Transverse colon (tissue), 4 donors: ENCODE measurements at places on chromosomes 3 and 15. TPM values are rescaled to one million over a fixed set of nuclear protein-coding genes. Genes with fewer than 3 reads are reported as not detected.

Gene LARP6
- 0.75 TPM for total RNA-seq

Gene MYL3
- 0.82 TPM for total RNA-seq

Gene CYP11A1
- not detected for total RNA-seq

Gene CHST13
- total RNA-seq, result 2.0 TPM

Gene TMEM212
- not detected for total RNA-seq

Gene GPR156
- 0.27 TPM for total RNA-seq

Gene TIMP4
- 2.4 TPM for total RNA-seq

Gene CLDN18
- total RNA-seq, result not detected

Gene CD276
- total RNA-seq, result 28.9 TPM

Gene HACL1
- total RNA-seq, result 17.9 TPM

Gene GP9
- not detected for total RNA-seq

Gene ZBTB47
- total RNA-seq, result 25.7 TPM

Gene IQCH
- 2.2 TPM for total RNA-seq

Gene SUCNR1
- total RNA-seq, result not detected

Gene KLF15
- 4.0 TPM for total RNA-seq

Gene BCHE
- total RNA-seq, result 13.7 TPM

Gene CLDN1
- not detected for total RNA-seq

Gene TTLL13
- total RNA-seq, result not detected

Gene DPPA4
- not detected for total RNA-seq

Gene GOLGA8T
- not detected for total RNA-seq

Gene SLC35G2
- total RNA-seq, result 2.1 TPM

Gene CHRFAM7A
- not detected for total RNA-seq

Gene CHRD
- total RNA-seq, result 7.0 TPM

Gene RASL12
- 16.1 TPM for total RNA-seq

Gene MAP2K5
- 20.2 TPM for total RNA-seq

Gene WDR72
- total RNA-seq, result 0.16 TPM

Gene RTP3
- total RNA-seq, result not detected

Gene PTX3
- total RNA-seq, result 26.2 TPM

Gene STOML1
- 1.6 TPM for total RNA-seq

Gene XCR1
- 0.32 TPM for total RNA-seq

Gene HYAL2
- 32.4 TPM for total RNA-seq

Gene PLA2G4B
- total RNA-seq, result 1.6 TPM

Gene CRYBG3
- 32.7 TPM for total RNA-seq

Gene CYB561D2
- 23.7 TPM for total RNA-seq

Gene NANOGP8
- not detected for total RNA-seq

Gene LRRC34
- total RNA-seq, result not detected

Gene BTLA
- not detected for total RNA-seq

Gene CLSTN2
- total RNA-seq, result 1.8 TPM

Gene HAPLN3
- 2.9 TPM for total RNA-seq

Gene FGF7
- total RNA-seq, result 17.6 TPM

Gene ZNF502
- 4.1 TPM for total RNA-seq

Gene RPL14
- total RNA-seq, result 190 TPM

Gene SLC22A14
- not detected for total RNA-seq

Gene OR5K2
- total RNA-seq, result not detected

Gene FOXB1
- total RNA-seq, result not detected

Gene GOLGA6L24
- total RNA-seq, result not detected
